ENCODE measurements at places on chromosomes 13 and 19.

DNA sequence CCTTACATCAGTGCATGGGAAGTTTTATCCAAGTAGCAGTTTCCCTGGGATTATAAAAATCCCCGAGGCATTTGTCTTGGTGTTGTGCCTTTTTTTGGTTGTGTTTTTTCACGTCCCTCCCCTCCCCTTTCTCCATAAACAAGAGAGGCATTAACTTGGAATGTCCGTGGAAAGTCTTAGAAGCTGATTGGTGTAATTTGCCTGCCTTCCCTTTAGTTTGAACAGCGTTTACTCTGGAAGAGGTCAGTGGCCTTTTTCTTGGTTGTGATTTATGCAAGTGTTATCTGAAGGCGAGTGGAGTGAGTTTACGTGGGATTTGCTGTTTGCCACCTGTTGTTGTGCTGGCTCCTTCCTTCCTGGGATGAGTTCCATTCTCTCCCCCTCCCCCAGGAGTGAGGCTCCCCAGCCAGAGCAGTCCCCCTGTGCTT lies 7.2 kb downstream of the ACTN4 start:
- DNase-seq = no peak

DNA sequence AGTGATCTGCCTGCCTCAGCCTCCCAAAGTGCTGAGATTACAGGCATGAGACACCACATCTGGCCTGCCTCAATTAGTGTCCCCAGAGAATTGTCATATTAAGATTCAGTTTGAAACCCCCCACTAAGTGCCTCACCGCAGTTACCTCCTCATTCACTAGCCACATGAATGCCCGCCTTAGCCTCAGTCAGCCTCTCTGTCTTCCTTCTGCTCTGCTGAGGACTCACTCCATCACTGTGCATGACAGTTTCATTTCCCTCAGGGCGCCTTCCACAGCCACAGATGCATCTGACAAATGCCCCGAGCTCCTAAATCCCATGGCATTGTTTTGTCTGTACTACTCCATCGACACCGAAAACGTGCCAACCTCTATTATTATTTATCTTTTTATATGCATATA lies 23.3 kb downstream of the MIPEP start:
- no peak for DNase-seq

GRCh38 chr13:68929075-68929745 lies 1178.4 kb upstream of the ATXN8OS start:
- DNase-seq = no peak

- DNase-seq = no peak
Observed at GRCh38 chr19:5537870-5538269, 29.9 kb downstream of the TINCR start.

GRCh38 chr13:32142956-32143375 lies 111.4 kb downstream of the FRY start:
- DNase-seq = peak; percentile 30

DNA sequence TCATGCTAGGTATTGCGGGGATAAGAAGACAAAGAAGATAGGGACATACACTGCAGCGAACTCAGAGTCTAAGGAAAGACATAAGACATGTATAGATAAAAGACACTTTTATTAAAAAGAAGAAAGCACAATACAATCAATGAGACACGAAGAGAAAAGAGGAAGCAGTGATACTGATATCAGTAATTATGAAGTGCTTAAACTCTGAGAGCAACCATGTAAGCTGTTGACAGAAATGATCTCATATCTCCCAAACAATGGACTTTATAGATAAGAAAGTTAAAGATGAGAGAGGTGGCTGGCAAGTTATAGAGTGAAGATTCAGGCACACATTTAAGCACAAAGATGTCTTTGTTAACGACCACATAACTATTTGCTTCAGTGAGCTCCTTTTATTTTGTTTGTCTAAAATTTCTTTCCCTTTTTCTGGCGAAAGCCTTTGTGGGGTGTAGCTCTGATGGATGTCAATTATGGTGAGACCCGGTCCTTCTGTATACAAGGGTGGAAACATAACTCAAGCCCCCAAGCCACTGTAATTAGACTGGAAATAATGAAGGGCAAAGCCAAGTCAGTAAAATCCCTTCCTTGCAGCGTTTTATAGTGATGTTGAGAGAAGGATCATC lies 818.0 kb upstream of the SLC10A2 start:
- DNase-seq = no peak

DNA sequence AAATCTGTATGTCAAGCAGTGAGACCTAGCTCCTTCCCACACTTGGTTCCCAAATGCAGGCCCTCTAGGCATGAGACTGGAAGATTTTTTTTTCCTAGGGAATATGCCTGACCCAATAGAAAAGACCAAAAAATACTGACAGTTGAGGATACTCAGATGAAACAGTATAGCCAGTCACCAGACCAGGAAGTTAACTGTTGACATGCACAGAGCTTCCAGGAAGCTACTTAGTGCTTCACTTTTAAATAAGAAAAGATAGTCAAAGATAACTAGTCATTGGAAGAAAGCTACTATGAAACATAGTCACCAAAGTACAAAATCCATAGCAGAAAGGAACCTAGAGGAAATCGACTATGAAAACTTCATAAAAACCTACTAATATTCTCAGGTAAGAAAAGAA lies 32.3 kb downstream of the BRCA2 start:
- no peak for DNase-seq

DNA sequence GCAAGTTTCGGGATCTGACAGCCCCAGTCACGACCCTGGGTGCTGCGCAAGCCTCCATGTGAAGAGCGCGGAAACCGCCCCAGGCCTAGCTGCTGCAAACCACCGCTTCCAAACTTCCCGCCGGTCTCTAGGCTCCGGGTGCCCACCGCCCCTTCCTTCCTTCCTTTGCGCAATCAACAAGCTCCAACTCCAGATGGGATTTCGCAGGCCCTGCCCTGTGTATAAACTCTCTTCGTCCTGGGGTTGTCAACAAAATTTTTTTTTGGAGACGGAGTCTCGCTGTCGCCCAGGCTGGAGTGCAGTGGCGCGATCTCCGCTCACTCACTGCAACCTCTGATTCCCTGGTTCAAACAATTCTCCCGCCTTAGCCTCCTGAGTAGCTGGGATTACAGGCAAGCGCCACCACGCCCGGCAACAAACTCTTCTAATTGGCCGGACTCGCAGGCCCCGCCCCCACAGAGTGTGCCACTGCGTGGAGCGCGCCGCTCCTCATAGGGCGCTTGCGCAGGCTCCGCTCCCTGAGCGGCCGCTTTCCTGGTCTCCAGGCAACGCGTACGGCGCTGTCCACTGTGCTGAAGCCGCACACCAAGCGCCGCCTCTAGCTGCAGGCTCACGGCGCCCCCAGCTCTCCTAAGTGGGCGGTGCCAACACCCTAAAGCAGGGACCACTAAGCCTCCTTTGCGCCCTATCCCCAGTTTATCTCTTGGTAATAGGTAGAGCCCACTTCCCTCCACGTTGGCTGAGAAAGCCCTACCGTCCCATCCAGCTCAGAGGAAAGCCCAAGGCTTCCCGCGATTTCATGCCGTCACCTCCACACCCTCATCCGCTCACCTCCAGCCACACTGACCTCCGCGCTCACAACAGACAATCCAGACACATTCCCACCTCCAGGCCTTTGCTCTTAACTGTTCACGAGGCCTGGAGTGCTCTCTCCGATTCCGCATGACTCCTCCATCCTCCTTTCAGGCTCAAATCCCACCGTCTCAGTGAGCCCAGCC lies 5.5 kb upstream of the QTRT1 start:
- DNase-seq = peak; percentile 99

DNA sequence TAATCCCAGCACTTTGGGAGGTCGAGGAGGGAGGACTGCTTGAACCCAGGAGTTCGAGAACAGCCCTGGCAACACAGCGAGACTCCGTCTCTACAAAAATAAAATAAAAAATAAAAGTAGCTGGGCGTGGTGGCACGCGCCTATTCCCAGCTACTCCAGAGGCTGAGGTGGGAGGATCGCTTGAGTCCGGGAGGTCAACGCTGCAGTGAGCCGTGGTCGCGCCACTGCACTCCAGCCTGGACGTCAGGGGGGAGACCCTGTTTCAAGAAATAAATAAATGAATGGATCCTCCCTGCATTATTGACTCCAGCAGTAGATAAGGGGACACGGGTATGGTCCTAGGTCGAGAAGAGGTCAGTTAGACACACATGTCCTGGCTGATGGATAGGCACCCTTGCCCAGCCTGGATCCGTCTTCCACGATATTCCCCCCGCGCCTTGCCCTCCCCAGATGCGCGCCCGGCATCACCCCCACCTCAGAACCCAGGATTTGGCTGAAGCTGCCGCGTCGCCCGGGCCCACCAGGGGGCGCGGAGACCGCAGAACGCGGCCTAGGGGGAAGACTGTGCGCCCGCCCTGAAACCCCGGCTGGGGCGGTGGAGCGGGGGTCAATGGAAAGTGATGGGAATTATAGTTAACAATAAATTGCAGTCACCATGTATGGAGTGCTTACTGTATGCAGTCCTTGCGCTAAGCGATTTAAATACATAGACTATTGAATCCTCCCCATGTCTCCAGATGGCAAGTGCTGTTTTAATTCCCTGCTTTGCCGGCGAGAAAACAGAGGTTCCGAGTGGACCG lies 2.1 kb upstream of the HOOK2 start:
- DNase-seq = peak; percentile 91

GRCh38 chr19:38233740-38234251 lies 9.8 kb upstream of the DPF1 start:
- DNase-seq = peak; percentile 95

DNA sequence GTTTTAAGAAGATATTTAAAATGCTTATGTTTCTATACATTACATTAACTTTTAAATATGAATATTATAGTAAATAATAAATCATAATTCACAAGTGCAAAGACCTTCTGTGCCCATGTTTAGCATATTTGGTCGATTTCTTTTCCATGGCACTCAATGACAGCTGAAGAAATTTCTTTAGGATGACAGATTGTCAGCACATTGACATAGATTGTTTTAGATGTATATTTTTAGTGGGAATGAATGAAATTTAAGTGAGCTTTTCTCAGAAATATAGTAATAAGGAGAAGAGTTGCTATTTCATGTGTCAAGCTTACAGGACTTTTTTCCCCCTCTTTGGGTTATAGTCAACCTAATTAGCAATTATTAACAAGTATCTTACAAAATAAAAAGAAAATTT lies 256.5 kb downstream of the SHISA2 start:
- DNase-seq = no peak

DNA sequence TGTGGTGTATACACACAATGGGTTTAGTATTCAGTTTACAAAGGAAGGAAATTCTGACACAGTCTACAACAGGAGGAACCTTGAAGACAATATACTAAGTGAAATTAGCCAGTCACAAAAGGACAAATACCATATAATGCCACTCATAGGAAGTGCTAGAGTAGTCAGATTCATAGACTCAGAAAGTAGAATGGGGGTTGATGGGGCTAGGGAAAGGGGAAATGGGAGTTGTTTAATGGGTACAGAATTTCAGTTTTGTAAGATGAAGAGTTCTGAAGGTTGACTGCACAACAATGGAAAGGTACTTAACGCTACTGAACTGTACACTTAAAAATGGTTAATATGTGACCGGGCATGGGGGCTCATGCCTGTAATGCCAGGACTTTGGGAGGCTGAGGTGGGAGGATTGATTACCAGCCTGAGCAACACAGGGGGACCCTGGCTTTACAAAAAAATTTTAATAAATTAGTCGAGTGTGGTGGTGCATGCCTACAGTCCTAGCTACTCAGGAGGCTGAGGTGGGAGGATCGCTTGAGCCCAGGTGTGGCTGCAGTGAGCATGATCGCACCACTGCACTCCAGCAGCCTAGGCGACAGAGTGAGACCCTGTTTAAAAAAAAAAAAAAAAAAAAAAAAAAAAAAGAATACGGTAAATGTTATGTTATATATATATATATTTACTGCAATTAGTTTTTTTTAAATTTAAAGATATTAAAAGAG lies 45.0 kb downstream of the SLC15A1 start:
- no peak for DNase-seq

- no peak for DNase-seq
Observed at GRCh38 chr13:98144027-98144741, 1.3 kb downstream of the FARP1 start.

- no peak for DNase-seq
Observed at GRCh38 chr13:31204592-31204991, 4.8 kb downstream of the B3GLCT start.

GRCh38 chr13:113785051-113786010 lies 26.3 kb downstream of the TMEM255B start:
- no peak for DNase-seq

GRCh38 chr13:44713788-44714469 lies 137.8 kb upstream of the TSC22D1 start:
- DNase-seq = no peak

- DNase-seq = no peak
Observed at GRCh38 chr13:27712421-27712820, 79.9 kb upstream of the GSX1 start.

DNA sequence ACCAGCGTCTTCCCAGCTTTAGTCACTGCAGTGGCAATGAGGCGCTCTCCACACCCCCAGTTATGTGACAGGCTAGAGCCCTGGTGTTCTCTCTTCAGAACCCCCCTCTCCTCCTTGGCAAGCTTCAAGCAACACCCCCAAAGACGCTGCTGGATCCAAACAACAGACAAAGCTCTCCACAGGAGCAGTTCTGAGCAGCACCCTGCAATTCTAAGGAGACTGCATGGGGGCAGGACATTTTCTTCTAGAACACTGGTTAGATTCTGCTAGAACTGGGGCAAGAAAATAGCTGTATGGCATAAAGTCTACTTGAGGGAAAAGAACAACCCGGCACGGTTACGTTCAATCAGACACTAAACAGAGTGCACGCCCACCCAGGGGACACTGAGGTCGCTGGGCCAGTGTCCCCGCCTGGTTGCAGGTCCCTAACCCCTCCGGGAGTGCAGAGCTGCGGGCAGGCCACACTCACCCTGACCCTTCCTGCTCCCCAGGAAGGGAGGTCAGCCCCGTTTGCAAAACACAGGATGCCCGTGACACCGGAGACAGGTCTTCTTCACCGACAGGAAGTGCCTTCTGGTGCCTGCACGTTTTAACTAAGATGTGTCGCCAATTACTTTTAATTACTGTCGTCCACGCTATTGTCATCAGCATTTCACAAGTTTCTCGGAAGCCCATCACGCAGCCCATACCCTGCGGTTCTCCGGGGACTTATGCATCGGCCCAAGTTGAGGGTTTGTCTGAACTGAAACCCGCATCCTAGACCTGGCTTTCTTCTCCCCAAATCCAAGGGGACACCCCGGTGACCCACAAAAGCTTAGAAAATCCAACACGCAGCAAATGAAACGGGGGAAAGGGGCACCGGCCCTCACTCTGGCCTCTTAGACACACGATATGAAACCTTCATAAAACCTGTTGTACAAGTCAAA lies 943 bp downstream of the GJB6 start:
- peak; percentile 28 for DNase-seq

DNA sequence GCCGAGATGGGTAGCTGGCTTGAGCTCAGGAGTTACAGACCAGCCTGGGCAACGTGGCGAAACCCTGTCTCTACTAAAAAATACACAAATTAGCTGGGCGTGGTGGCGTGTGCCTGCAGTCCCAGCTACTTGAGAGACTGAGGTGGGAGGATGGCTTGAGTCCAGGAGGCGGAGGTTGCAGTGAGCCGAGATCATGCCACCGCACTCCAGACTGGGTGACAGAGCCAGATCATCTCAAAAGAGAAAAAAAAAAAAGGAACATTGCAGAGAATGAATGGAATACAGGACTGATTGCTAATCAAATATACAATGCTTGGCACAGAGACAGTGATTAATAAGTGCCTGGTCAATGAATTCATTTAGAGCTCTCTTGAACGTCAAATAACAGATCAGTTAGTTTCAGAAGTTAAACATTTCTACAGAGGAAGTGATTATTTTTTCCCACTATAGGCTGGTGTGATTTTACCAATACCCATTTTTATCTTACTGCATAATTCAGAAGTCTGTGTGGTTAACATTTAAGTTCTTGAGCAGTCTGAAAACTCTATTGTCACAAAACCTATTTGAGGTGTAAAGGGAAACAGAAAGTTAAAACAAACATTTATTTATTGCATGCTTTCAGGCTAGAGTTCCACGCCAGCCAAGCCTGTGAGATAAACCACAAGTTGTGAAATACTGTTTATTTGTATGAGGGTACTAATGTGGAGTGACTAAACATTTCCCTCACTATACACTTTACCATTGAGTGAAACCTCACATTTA lies 7.7 kb upstream of the TBC1D4 start:
- DNase-seq = no peak

Measured in WTC11 (cell line).